Stimulated activated CD8-positive, alpha-beta memory T cell treated with anti-CD3 and anti-CD28 coated beads, Interleukin-15, amount 100 ng/mL, for 1 hour (primary cell): ENCODE measurements at places on chromosomes 3 and 15.

GRCh38 chr3:156642750-156643728 is 31.4 kb upstream of the TIPARP start:
- DNase-seq: no peak

DNA sequence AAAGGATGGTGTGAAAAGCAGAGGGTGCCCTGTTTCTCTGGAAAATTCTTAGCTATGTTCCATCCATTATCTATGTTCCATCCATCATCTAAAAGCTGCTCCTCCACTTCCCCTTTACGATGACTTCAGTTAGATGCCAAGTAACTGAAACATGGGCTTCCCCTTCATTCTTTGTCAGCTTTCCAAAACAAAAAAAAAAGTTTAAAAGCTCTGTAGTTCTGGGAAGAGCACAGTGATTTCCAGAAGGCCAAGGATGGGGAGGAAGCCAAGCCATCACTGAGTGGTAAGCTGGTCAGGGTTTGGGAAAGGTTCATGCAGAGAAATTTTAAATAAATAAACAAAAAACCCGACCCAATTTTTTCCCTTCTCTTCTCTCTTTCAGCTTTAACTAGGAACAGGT is 111.5 kb downstream of the CFAP44 start:
- DNase-seq: no peak

DNA sequence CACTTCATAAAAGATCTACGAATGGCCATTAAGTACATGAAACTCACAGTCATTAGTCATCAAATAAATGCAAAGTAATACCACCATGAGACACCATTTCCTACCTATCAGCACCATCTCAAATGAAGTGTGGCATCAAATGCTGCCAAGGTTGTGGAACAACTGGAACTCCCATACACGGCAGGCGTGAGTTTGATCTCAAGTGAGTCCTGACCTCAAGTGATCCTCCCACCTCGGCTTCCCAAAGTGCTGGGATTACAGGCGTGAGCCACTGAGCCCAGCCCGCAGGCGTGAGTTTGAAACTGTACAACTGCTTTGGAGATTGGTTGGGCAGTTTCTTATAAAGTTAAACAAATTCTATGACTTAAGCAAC is 28.8 kb upstream of the HDAC11 start:
- no peak for DNase-seq

DNA sequence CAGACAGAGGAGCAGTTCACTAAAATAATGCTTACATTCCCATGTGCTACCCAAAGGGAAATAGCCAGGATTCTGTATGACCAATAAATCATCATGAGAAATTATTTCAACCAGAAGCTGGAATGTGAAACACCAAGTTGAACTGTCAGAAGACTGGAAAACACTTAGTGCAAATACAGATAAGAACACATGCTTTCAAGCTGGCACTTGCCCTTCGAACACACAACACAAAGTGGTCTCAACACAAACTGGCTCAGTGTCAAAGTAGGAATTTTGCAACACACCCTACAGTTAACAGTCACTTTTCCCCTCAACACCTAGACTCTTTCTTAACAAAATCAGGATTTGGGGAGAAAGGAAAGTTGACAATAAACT is 1.3 kb downstream of the FSD2 start:
- no peak for DNase-seq

DNA sequence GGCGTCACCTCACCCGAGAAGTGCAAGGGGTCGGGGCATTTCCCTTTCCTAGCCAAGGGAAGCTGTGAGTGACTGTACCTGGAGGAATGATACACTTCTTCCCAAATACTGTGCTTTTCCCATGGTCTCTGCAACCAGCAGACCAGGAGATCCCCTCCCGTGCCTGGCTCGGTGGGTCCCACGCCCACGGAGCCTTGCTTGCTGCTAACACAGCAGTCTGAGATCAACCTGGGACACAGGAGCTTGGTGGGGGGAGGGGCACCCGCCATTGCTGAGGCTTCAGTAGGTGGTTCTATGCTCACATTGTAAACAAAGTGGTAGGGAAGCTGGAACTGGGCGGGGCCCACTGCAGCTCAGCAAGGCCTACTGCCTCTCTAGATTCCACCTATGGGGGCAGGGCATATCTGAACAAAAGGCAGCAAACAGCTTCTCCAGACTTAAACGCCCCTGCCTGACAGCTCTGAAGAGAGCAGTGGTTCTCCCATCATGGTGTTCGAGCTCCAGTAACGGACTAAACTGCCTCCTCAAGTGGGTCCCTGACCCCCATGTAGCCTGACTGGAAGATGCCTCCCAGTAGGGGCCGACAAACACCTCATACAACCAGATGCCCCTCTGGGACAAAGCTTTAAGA is 31.4 kb upstream of the ABHD5 start:
- no peak for DNase-seq

DNA sequence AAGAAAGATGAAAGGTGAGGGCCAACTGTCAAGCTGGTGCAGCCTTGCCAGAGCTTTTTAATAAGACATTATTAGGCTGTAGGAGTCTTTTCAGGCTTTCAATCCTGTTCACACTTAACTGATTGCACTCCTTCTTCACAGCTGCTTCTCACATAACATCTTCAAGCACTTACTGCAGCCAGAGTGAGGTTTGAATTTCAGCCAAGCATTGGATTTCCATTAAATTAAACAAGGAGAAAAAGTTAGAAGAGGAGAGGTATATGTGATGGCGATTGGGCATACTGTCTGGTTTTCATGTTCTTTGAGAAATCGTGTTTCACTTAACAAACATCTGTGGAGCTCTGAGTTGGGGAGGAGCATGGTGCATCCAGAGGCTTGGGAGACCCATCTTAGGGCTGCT is 392.8 kb upstream of the LRRC3B start:
- no peak for DNase-seq

- no peak for DNase-seq
These were observed 90.9 kb downstream of the SEC22A start for GRCh38 chr3:123292321-123293310.

DNA sequence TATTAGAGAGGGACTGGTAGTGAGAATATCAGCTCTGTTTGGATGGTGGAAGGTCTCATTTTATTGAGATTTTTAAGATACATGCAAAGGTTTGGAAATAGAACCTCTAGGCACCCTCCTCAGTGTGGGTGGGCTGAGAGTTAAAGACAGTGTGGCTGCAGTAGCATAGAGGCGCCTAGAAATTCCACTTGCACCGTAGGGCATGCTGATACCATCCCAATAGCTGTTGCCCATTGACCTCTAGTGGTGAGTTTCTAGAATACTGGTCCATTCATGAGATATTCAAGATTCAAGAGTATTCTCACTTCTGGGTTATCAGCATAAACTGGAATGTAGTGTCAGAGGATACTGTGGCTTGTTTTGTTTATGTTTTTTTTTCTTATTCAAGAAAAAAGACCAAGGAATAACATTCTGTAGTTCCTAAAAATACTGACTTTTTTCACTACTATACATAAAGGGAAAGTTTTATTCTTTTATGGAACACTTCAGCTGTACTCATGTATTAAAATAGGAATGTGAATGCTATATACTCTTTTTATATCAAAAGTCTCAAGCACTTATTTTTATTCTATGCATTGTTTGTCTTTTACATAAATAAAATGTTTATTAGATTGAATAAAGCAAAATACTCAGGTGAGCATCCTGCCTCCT is 87.2 kb downstream of the TGFBR2 start:
- no peak for DNase-seq

- no peak for DNase-seq
These were observed 37.7 kb upstream of the PRR20G start for GRCh38 chr3:127325629-127325961.

DNA sequence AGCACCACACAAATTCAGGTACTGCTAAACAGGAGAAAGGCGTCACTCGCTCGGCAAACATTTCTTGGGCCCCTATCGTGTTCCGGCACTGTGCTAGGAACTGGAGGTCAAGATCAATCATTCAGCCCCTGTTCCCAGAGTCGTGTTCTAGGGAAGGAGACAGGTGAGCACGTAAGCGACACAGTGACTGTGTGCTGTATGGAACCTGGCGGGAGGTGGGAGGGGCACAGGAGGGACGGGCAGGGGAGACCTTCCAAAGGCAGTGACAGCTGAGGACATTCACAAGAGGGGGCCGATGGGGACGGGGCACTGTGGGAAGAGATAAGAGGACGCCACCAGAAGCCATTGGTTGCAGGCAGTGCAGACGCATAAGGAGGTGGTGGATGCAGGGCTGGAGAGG is 32.2 kb downstream of the BDH1 start:
- no peak for DNase-seq
